NB4 (cell line): ENCODE measurements at places on chromosomes 12 and 14.
A peak's percentile ranks its signal among the peaks of the same experiment; 100 is the strongest.

- DNase-seq: peak; percentile 26
Observed at GRCh38 chr12:101021911-101022388, 188.1 kb downstream of the SLC5A8 start.

GRCh38 chr12:53049571-53050318 is at the start of gene TNS2:
Gene TNS2, plus strand, starts transcription at chr12:53050065. Its CDS starts 121 bp downstream, at chr12:53050186.
- no peak for DNase-seq

DNA sequence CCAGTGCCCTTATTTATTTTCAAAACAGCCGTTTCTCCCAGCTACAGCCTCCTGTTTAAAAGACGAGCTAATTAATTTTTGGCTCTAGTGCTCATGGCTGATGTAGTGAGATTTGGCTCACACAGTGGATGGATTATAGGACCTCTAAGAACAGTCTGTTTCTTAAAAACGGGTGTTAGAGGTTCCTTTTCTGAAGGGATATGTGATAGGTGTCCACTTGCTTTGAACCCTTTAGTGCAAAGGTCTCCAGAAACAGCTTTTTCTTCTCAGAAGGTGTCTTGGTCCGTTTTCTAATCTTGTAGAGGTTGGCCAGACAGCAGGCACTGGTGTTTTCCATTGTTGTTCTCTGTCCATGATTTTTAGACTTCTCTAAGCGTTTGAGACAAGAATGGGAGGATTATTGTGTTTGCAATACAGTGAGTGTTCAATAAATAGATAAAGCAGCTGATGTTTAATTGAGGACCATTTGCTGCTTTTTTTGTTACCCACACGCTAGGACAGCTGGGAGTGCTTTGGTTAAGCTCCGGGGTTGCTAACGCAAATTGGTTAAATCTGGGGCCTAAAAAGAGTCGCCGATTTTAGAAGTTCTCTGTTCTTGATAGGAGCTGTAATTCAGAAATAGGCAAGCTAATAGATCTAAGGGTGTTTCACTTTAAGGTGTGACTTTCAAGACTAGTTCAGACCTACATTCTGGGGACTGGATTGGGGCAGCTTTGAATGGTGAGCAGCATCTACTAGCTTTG is 1.0 kb downstream of the BORCS5 start:
- DNase-seq: peak; percentile 43

DNA sequence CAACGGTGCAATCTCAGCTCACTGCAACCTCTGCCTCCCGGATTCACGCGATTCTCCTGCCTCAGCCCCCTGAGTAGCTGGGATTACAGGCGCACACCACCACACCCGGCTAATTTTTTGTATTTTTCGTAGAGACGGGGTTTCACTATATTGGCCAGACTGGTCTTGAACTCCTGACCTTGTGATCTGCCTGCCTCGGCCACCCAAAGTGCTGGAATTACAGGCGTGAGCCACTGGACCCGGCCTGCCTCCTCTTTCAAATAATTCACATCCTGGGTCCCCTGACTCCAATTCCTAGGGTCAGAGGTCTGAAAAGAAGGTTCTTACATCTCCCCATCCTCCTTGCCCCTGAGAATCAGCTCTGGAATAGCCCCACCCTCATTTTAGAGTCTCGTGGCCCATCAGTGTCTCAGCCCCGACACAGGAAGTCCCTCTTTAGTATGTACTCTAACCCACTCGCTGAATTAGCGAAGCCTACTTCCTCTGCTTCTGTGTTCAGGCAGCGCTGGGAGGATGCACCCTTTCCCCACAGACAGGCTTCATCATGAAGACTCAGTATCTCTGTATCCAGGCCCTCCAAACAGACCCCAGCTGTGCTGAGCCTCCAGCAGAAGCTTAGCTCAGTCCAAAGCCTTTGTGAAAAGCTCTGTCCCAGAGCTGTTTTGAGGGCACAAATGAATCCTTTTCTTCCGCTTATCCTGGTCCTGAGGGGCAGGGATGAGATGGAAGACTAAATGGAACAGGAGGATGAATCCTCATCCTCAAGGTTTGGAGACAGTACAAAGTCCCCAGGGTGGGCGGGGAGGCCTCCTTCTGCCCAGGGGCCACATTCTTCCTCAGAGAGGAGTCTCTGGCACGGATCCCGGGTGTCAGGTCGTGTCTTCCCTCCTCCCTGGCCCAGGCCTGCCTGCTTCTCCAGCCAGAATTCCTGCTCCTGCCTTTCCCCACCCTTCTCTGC is 3.5 kb downstream of the LPAR5 start:
- DNase-seq: peak; percentile 70

DNA sequence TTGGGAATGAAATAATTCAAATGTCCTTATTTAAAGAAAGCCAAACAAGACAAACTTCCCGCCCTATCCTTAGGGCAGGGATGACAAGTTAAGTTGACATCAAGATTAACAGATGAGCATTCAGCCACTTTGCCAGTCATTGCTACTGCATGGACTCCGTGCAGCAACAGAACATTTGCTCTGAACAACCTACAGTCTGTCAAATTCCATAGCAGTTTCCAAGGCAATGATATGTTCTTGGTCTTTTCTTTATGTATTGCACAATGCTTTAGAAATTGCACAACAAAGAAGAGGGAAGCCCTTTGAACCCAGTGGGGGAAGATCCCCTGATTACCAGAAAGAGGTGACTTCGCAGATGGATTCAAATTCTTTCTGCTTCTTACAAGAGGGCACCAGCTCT is 269.8 kb downstream of the BCAT1 start:
- DNase-seq: peak; percentile 55
